ENCODE measurements at places on chromosomes 5 and 9.

- no peak for DNase-seq
These were observed 225.7 kb downstream of the TMEM167A start for GRCh38 chr5:82851471-82851870.

- DNase-seq, result no peak
These were observed 21.4 kb downstream of the LAMC3 start for GRCh38 chr9:131030239-131031004.

GRCh38 chr9:71431931-71432330 lies 310.5 kb upstream of the TRPM3 start:
- no peak for DNase-seq

- peak; percentile 43 for DNase-seq
These were observed 9.7 kb downstream of the ORM2 start for GRCh38 chr9:114339130-114339908.

DNA sequence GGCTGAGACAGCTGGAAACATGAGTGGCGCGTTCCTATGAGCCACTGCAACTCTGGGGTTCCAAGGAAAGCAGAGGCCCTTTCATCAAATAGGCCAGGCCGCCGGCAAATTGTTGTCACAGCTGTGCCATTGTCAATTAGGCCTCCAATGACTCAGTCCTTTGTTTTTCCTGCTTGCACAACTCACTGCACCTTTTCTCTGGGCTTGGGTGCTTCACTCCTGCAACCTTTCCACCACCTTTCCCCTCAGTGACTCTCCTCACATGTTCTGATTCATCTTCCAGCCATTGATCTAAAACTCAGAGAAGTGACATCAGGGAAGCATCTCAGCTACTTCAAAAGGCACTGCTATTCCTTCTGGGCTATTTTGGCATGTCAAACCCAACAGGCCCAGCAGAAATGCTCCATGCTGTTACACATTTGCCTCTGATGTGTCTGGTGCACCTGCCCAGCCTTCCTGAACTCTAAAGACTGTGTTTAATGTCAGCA lies 653.7 kb downstream of the NR2F1-AS1 start:
- DNase-seq, result no peak

- peak; percentile 91 for DNase-seq
These were observed 58.1 kb downstream of the KCNN2 start for GRCh38 chr5:114419959-114420358.

- no peak for DNase-seq
These were observed 82.2 kb upstream of the IL12B start for GRCh38 chr5:159412284-159413046.

GRCh38 chr5:174108745-174109144 lies 63.2 kb downstream of the NSG2 start:
- no peak for DNase-seq

GRCh38 chr5:116424258-116424615 lies 150.4 kb downstream of the SEMA6A start:
- DNase-seq, result no peak

DNA sequence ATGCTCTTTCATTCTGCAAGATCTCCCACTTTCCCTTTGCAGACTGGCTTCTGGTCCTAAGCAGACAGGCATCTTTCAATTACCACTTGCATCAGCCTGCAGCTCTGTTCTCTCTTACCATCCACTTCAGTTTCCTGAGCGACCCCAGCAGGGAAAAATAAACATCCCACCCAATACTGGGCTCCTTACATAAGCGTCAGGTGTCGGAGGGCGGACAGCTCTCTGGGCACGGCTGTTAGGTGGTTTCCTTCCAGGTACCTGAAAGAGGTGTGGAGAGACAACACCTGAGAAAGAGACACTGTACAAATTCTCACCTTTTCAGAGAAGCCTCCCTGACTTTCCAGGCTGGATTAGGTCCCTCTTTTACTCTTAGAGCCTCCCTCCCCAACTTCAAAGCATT lies 145.1 kb upstream of the PANK3 start:
- no peak for DNase-seq

- DNase-seq, result no peak
These were observed 27.1 kb downstream of the CEP72 start for GRCh38 chr5:639253-639530.

GRCh38 chr5:135999406-136000139 lies 29.2 kb upstream of the TGFBI start:
- DNase-seq, result peak; percentile 83

DNA sequence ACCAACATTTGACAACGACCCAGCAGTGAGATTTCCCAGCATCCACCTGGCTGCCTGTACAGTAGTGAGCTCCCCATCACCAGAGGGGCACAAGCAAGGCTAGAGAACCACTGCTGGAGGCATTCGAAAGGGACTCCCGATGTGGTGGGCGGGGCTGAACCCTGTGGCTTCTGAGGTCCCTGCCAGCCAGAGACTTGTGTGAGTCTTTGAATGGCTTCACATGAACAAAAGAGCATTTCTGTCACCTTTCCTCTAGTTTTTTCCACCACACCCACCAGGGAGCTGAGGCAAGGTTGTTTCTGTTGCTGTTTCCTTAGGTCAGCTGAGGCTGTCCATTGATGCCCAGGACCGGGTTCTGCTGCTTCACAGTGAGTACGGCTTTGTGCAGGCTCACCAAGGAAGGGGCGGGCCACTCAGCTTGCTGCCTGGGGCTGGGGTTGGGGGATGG lies 15.7 kb downstream of the RGS3 start:
- DNase-seq, result no peak

DNA sequence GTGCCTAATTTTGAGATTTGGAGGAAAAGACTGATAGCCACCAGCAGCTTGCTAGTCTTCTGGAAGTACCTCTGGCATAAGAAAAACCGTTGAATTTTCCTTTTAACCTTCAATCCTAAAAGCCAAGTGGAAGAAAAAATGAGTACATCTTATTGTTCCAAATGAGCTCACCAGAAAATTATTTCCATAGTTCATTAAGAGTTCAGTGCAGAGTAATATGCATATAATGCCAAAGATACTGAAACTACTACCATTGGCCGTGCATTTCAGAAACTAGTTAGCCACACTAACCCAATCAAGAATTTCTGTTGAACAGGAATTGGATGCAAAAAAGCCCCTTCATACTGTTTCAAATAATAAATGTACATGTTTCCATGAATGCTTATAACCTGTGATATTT lies 607.9 kb downstream of the KCTD16 start:
- no peak for DNase-seq

GRCh38 chr9:87844506-87844905 lies 38.2 kb upstream of the SPATA31E1 start:
- DNase-seq, result no peak

DNA sequence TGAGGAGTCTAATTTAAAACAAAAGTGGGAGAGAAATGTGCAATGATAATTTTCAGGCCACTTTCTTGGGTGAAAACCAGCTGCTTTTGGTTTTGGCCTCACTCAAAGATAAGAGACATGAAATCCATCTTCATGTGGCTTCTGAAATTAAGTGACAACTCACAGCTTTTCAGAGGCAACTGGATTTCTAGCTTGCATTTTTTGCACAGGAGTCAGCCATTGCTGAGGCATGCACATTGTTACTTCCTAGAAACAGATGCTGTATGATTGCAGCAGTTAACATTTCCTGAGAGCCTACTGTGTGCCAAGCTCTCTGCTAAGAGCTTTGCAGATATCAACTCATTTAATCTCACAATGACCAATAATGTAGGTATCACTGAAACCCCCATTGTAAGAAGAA lies 562.6 kb downstream of the NR2F1-AS1 start:
- peak; percentile 28 for DNase-seq

DNA sequence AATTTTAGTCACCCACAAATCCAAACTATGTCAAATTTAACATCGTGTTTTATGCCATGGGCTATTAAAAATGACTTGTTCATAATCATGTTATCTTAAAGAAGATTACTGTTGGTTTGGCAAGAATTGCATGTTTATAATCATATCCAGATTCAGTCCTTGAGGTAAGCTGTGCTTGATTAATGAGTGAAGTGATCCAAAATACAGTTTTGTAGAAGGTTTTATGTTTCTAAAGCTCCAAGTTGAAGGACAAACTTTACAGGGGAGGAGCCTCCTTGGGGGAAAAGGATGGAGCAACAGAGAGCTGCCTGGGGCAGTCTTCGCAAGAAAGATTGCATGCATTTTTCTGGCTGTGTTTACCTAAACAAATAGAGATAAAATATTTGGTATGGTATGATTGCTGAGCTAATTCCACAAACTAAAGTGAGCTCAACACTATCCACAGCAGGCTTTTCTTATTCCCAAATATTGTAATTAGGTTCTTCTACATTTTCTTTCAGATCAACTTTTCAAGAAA lies 189.5 kb upstream of the TYRP1 start:
- no peak for DNase-seq

DNA sequence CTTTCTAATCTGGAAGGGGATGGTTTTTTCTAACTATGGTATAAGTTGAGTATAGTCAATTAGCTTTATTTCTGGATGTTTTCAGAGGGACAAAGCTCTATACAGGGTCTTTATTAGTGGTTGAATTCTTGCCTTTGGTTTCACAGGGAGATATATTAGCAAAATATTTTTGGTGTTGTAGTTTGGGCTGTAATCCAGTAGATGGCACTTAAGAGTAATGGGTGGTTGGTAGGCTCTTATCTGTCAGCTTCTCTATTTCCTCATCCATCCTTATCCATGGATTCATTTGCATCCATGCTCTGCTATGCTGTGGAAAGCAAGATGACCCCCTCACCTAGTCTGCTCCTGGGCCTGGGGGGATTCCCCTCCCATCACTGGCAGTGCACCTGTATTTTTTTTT lies 363.6 kb upstream of the CYLC2 start:
- no peak for DNase-seq

GRCh38 chr5:74355041-74355824 lies 285.3 kb downstream of the ENC1 start:
- DNase-seq, result no peak

DNA sequence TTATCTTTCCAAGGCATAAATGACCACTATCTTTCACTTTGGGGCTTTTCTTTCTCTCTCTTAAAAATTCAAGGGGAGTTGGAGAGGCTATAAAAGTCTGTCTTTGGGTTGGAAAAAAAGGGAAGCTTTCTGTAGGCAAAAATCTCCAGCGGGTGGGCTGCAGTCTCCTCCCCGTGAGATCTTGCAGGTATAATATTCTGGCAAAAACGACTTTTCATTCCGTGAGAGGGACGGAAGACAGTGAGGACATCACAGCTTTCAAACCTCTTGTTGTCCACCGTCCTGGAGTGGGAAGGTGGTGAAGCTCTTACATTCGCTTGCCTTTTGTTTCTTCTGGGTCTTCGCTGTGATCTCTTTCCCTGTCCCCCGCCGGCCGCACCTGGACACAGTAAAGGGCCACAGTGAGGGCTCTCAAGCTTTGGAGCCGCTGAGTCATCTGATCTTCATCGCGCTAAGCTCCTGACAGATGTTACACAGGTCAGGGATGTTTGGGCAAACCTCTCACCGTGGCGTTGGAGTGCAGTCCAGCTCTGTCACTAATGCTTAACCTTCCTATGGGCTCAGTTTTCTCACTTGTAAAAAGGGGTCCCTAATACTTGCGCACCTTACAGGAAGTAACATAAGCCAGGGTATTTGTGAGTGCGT lies 61.9 kb upstream of the MEGF10 start:
- no peak for DNase-seq

DNA sequence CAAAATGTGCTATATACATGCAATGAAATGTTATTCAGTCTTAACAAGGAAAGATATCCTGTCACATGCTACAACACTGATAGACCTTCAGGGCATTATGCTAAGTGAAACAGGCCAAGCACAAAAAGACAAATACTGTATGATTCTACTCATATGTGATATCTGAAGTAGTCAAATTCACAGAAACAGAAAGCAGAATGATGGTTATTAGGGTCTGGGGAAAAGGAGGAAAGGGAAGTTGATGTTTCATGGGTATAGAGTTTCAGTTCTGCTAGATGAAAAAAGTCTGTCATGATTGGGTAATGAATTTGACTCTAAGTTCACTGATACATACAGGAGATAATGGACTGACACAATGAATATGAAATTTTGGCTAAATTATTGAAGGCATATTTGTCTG lies 11.2 kb upstream of the RIC1 start:
- DNase-seq, result no peak

DNA sequence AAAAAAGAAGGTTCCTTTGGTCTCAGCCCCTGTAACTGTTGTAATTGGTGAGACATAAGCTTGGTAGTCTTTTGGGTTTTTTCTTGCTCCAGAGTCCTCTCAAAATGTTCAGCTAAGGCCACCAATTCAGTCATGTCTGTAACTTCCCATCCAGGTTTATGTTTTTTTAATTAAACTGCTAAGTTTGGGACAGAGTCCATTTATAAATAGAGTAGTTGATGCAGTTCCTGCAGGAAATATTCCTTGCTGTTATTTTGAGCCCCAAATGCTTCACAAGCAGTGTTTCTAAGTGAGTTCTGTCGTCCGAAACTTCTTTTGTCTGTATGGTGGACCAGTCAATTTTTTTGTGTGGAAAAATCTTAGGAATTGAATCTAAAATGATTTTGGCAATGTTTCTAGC lies 155.0 kb downstream of the AOPEP start:
- no peak for DNase-seq

GRCh38 chr9:35044071-35044470 lies 28.4 kb downstream of the VCP start:
- DNase-seq, result no peak

- DNase-seq, result no peak
These were observed 1121.6 kb downstream of the MAT2B start for GRCh38 chr5:164627021-164627420.

DNA sequence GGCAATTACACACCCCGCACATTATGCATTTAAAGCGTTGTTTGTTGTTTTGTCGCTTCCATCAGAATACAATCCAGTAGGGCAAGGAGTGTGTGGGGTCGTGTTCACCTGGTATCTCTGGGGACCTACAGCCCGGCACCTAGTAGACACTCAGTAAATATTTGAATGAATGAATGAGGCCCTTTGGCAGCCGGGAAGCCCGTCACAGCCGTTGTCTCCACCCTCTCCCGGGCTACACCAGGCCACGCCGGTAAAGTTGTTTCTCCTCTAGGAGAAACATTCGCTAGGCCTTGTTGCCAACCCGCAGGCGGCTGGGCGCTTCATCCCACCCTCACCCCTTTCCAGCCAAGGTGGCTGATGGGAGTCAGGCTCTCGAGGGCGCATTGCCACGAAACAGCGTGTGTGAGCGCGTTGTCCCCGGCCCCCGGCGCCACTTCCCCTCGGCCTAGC lies 876 bp upstream of the JAK2 start:
- peak; percentile 47 for DNase-seq

- DNase-seq, result no peak
These were observed 194.5 kb downstream of the ZNF608 start for GRCh38 chr5:124551939-124552279.
